ENCODE measurements at places on chromosomes 3 and 15.

DNA sequence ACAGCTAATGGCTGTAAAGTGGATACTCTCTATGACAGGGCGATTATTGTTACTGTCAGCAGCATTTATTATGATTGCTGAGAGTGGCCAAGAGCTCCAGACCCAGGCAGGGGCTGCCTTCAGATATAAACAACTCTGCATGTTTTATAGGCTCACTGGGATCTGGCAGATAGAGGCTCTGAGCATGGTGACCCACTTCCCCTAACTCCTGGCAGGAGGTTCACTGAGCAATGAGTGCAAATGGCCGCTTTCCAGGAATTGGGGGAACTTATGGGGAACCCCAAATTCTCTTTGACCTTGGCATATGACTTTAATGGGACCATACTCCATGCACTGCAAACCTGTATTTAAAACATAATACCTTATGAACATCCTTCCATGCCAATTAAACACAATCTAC, 59.0 kb downstream of the SCN5A start:
- DNase-seq: no peak

DNA sequence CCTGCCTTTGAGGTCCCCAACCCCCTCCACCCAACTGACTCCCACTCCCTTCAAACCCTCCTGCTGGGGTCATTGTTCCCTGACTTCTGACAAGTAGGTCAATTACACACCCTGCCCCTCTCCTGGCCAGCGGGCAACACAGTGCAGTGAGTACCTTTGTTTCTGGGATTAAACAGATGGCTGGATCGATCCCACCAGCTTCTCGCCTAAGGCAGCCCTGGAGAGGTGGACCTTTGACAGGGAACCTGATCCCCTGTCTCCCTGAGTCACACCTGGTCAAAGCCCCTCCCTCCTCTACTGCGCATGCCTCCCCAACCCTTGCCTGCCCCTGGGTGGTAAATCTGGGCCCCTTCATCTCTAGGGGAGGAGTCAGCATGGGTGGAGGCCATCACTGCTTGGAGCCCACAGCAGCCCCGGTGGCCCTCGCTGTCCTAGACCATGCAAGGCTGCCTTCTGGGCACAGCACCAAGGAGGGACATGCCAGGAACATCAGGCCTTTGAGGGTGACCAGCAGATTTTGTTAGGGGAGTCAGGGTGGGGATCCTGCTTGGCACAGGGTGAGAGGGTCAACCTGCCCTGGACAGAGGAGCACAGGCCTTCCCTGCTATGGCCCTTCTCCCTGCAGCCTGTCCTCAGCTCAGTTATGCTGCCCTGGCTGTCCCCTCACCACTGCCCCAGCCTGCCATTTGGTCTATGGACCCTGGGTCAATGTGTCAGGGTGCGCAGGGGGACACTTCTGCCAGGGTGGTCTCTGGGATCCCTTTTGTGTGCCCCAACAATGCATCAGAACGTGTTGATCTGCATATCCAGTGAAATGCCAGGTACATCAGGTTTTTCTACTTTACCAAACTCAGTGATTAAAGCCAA, 9.8 kb upstream of the PRR23E start:
- DNase-seq: peak; percentile 92

DNA sequence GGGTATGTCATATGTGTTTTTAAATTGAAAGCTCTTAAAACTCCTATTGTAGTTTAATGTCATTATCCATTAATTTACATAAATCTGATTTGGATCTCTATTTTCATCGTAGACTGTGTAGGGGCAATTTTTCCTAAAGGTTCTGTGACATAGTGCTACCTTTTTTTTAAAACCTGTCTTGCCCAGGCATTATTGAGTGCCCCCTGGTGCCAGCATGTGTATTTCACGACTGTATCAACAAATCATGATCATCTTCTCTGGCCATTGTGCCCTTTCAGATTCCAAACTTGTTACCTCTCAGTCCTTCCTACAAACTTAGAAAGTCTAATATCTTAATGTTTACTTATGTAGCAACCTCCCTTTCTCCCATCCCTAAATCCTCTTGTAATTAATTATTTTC, 97.2 kb upstream of the FLNB start:
- DNase-seq: peak; percentile 4

GRCh38 chr3:36907911-36908646, 36.8 kb downstream of the TRANK1 start:
- no peak for DNase-seq

DNA sequence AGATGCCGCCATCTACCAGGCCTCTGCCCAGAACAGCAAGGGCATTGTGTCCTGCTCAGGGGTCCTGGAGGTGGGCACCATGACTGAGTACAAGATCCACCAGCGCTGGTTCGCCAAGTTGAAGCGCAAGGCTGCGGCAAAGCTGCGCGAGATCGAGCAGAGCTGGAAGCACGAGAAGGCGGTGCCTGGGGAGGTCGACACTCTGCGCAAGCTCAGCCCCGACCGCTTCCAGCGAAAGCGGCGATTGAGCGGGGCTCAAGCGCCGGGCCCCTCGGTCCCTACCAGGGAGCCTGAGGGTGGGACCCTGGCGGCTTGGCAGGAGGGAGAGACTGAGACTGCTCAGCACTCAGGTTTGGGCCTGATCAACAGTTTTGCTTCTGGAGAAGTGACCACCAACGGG, 22.6 kb downstream of the ALPK3 start:
- no peak for DNase-seq

GRCh38 chr3:13976469-13976868, 96.6 kb upstream of the WNT7A start:
- DNase-seq: no peak

GRCh38 chr3:7487763-7488162, 626.8 kb downstream of the GRM7 start:
- DNase-seq: no peak

DNA sequence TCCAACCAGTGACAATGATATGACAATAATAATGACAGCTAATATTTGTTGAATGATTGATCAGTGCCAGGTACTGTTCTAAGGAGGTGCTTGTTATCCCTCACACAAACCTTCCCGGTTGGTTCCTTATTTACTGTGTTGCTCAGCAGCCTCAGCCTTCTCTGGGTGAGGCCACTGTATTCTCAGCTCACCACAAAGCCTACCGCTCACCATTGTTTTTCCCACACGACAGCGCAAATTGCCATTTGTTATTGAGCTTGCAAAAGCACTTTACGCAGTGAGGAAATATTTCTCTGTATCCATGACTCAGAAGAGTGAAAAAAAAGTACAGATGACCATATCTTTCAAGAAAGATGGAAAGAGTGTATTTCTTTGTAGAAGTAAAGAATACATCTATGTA, 49.5 kb upstream of the PDZRN3 start:
- DNase-seq: no peak

DNA sequence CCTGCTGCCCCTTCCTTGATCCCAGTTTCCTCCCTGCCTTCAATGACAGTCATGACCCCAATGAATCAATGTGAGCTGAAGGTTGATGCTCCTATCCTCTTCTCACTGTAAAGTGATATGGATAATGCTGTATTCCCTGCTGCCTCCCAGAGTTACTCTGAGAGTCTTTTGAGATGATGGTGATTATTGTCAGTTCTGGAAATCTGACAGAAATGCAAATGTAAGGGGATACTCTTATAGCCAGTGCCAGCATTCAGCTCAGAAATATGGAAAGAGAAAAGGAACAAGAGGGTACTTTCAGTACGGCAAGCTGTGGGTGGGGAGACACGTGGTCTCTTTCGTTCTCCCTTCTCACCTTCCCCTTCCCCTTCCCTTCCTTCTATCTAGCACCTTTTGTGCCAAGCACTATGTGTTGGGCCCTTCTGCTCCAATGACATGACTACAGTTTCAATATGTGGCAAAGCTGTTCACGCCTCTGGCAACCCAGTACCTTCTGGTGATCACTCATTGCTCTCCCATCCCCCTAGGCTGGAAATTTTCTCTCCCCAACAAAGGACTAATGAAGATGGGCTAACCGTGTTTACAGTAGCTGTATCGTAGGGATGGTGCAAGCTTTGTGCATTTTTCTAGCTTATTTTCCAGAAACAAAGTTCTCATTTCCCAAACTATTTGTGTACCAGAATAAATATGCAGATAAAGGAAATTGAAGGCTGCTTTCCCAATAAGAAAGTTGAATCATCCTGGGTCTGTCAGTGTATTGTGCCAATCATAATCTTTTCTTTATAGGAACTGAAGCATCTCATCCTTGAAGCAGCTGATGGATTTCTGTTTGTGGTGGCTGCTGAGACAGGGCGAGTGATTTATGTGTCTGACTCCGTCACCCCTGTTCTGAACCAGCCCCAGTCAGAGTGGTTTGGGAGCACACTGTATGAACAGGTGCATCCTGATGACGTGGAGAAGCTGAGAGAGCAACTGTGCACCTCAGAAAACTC, 70.3 kb downstream of the ARNT2 start:
- DNase-seq: no peak

GRCh38 chr3:114839476-114839875, 307.6 kb downstream of the ZBTB20 start:
- peak; percentile 51 for DNase-seq

GRCh38 chr3:81782585-81782984, 21.1 kb upstream of the GBE1 start:
- DNase-seq: no peak

GRCh38 chr15:44246521-44247268, 41.8 kb upstream of the GOLM2 start:
- no peak for DNase-seq

- DNase-seq: no peak
Observed at GRCh38 chr3:182914341-182914740, 66.0 kb downstream of the DCUN1D1 start.

GRCh38 chr3:166372571-166373106, 535.4 kb upstream of the BCHE start:
- no peak for DNase-seq

DNA sequence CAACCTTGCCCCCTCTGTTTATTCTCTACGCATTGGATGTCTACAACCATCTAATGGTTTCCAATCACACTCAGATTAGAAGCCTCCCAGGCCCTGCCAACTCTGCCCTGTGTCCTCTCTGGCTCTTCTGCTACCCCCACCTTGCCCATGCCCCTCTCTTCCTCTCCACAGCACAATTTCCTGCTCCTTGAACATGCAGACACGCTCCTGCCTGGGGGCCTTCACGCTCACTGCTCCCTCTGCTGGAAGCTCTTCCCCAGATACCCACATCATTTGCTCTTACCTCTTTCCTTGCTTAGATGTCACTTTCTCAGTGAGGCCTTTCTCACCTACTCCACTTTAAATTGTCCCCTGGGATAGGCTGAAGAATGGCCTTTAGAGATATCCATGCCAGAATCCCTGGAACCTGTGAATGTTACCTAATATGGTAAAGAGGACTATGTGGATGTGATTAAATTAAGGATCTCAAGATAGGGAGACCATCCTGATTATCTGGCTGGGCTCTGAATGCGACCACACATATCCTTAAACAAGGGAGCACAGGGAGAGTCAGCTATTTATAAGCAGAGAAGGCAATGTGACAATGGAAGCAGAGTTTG, 9.9 kb downstream of the KY start:
- no peak for DNase-seq

- peak; percentile 22 for DNase-seq
Observed at GRCh38 chr15:63487076-63487757, 17.2 kb upstream of the USP3 start.

DNA sequence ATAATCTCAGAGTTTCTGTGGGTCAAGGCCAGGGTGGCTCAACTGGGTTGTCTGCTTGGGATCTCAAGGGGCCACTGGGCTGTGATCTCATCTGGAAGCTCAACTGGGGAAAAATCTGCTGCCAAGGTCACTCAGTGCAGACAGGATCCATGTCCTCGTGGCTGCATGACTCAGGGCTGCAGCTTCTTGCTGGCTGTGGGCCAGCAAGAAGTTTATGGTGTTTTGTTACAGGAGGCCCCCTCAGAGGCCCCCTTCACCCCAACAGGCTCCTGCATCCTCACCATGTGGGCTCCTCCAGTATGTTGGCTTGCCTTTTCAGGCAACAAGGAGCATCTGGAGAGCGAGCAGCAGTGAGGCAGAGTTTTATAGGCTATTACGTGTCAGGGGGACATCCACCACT, 14.6 kb downstream of the OCA2 start:
- peak; percentile 14 for DNase-seq

DNA sequence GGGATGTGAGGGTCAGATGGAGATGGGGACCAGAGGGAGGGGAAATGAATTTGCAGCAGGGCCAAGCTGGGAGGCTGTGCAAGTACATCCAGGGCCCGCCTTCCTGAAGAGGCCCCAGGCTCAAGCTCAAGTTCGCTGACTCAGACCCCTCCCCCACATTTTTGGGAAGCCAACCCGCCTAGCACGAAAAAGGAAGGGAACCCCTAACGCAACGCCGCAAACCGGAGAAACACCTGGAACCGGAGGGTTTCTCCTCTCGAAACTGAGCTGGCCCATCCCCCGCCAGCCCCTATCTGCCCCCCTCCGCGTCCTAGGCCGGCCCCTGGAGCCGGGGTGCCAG, 624 bp downstream of the AP3B2 start:
- peak; percentile 29 for DNase-seq

- DNase-seq: no peak
Observed at GRCh38 chr3:15514663-15515340, 6.7 kb downstream of the COLQ start.

DNA sequence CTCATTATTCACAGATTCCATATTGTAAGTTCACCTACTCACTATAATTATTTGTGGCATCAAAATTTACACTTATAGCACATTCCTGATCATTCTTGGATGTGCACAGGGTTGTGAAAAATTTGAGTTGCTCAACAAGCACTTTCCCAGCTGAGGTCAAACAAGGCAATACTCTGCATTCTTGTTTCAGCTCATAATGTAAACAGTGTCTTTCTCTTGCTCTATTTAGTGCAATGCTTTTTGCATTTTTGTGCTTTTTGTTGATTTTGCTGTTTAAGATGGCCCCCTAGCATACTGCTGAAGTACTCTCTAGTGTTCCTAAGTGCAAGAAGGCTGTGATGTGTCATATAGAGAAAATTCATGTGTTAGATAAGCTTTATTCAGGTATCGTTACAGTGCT, 66.7 kb upstream of the TNIK start:
- no peak for DNase-seq

DNA sequence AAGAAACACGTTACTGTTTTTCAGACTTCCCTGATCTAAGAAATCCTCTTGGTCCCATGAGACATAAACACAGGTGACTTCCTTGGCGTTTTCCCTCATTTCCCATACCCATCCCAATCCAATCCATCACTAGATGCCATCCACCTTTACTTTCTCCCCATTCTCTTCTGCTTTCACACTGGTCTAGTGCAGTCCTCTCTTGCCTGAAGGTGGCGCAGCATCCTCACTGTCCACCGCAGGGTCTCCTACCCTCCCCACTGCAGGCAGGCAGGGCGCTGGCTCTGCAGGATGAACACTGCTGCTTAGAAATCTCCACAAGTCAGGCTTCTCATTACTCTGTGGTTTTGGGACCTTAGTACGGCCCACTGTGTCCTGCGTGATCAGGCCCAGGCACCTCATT, 58.2 kb downstream of the RAB7A start:
- DNase-seq: no peak

Data from NCI-H2171 treated with DMSO at 0.1 percent for 48 hours (cell line).